ENCODE measurements at places on chromosomes 2 and 18.

DNA sequence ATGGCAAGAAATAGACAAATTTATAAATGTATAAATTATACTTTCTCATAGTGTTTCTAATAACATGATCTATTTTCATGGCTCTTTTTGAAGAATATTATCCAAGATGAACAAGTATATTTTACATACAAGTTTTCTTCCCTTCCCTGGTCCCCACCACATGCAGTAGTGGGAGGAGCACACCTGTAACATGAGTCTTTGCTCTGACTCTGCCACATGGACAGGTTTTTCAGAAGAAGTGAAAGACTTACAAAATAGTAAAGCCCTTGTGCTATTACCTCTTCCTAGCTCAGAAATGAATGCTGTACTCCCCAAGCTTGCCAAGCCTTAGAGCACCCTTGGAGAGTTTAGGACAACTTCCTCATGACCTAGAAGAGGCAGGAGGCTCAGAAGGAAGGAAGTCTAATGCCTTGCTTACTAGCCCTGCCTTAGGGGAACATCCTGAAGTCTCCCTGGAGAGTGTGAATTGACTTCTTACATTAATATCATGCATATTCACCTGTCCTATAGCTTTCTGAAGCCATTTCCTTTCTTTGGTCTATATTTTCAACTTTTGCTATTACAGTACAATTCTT lies 18.4 kb downstream of the MXD1 start:
- DNase-seq, result no peak

- no peak for DNase-seq
Observed at GRCh38 chr2:12257476-12257875, 459.3 kb upstream of the TRIB2 start.

DNA sequence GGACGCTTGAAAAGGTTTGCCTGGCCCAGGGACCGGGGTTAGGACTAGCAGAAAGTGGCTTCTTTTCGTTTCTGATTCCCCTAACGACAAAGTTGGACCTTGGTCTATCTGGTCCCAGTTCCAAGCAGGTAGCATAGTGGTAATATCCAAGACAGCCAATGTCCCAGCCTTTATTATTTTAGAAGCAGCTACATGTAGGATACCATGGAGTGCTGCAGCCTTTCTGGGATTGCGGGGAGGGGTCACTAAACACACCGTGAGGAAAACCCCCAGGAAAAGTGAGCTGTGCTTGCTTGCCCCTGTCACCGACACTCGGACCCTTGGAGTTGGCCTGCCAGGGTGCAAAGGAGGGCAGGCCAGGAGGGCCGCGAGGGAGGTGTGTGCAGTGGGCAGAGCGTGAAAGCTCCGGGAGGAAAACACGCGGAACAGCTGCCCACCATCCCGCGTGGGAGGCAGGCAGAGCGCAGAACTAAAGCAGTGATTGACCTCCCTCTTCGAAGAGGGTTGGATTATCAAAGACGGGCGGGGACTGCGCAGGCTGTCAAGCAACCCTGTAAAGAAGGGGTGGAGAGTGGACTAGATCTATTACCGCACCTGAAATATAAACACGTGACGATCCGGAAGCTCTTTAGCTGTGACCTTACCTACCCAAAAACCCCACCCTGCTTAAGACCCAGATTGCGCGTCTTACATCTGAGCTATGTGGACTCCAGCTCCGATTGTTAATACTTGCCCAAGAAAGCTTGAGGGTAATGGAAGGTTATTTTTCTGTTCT lies 624 bp upstream of the MAP4K3 start:
- no peak for DNase-seq

DNA sequence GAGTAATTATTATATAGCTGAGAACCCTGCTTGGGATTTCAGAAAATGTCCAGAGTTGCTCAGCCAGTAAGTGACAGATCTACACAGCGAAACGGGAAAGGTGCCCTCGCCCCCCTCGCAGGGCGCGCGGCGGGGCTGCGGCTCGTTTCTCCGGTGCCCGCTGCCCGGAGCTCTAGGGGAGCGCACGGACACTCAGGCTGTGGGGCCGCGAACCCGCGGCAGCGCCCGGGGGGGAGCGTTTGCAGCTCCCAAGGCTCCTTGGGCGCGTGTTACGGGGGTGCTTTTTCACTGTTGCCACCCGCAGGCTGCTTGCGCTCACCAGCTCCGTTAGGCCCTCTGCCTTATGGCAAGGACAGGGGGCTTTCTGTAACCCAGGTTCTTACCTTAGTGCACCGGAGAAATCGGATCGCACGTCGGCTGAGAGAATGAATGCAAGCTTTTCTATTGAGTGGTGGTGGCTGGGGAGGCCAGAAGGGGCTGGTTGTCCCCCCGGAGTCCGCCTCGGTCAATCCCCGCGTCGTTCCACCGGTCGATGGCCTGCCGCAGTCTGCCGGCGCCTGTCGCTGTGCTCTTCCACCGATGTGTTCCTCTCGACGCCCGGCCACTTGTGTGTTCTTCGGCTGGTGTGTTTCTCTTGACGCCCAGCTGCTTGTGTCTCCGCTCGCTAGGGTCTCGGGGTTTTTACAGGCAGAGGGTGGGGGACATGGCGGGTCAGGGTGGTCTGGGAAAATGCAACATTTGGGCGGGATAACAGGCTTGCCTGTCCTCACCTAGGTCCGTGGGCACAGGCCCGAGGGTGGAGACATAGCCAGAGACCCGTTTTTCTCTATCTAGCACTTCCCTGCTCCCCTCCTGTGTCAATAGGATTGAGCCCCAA lies 758.8 kb upstream of the DDX18 start:
- no peak for DNase-seq

DNA sequence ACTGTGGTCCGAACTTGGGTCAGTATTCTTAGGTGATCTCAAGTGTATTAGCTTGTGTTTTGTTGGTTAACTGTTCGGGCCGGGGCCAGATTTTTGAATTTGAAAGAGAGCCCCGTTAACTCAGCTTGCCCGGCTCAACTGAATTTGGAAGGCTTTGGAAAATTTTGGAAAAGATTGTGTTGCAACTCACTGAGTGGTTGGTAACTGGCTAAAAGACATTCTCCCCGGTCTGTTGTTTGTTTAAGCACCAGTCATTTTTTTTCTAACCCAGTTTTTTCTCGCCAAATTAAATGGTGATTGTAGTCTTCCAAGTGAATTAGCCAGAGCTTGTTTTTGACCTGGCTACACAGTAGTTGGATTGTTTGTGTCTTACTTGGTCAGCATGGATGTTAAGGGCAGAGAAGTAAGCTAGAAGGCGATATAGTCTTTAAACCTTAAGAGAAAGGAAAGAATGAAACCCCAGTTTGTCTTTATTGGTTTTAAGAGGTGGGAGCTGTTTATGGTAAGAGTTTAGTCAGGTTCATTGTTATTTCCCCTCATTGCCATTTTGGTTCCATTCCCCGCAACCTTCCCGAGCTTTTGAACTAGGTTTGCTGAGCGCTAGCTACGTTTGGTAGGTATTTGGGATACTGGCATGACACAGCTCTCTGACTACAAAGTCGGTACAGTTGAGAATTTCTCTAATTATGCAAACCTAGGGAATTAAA lies 2.4 kb downstream of the MAP4K4 start:
- DNase-seq, result no peak

DNA sequence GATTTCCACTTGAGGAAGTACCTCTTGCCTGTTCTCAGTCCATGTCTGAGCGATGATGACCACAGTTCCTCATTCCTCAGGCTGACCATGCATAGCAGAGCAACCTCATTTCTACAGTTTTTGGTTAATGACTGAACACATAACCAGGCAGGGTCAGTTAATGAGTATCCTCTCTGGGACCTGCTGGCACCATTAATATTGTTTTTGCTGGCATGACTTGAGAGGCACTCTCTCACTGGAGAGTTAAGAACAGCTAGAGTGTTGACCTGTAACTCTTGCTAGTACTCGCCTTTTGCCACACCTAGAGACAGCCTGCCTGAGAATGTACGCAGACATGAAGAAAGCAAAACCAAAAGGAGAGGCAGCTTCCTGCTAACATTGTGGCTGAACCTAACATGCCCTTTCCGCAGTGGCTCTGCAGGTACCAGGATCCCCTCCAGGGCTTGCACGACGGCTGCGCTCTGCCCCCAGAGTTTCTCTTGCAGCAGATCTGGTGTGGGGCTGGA lies 23.9 kb downstream of the PECR start:
- peak; percentile 15 for DNase-seq

GRCh38 chr2:3469486-3469885 lies 49.8 kb downstream of the ADI1 start:
- no peak for DNase-seq

- DNase-seq, result no peak
Observed at GRCh38 chr2:14492920-14493503, 139.5 kb upstream of the LRATD1 start.

- no peak for DNase-seq
Observed at GRCh38 chr2:23718931-23719700, 207.8 kb downstream of the ATAD2B start.

DNA sequence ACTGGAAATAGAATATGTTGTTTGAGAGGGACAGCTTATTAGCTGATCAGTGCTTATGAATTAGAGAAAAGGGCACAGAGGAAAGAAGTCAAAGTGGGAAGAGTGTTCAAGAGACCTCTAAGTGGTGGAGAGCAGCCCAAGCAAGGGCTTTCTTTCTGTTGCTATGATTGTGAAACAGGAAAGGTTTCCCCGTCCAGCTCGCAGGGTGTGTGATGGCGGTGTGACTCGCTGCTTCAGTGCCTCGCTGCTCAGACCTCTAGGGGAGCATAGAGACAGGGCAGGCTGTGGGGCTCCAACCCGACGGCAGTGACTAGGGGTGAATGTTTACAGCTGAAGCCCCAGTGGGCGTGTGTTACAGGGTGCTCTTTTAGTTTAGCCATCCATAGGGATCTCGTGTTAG lies 166.5 kb upstream of the COPS8 start:
- DNase-seq, result no peak

DNA sequence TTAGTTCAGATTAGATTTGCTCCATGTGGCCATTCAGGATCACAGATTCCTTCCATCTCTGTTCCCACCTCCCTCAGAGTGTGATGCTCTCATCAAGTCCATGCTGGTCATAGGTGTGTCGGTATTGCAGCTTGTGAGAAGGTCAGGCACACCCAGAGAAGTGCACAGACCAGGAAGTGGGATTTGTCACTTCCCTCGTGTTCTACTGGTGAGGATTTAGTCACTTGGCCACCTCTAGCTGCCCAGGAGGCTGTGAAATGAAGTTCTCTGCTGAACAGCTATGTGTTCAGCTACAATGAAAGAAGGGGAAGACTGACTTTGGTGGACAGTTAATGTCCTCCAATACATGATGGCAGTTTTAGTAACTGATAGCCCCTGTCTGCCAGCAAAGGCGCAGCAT lies 3.5 kb upstream of the LANCL1 start:
- DNase-seq, result no peak

GRCh38 chr2:164896226-164896625 lies 54.6 kb upstream of the COBLL1 start:
- no peak for DNase-seq

Data from stimulated activated CD8-positive, alpha-beta memory T cell treated with anti-CD3 and anti-CD28 coated beads, Interleukin-15, amount 100 ng/mL, for 4 hours (primary cell).